ENCODE measurements at places on chromosomes 4 and X.

- DNase-seq: no peak
Measured at GRCh38 chrX:20173856-20174255, 32.2 kb upstream of the EIF1AX start.

- no peak for DNase-seq
Measured at GRCh38 chr4:100985576-100985975, 361.8 kb downstream of the PPP3CA start.

GRCh38 chr4:120902925-120903324, 19.6 kb downstream of the PRDM5 start:
- no peak for DNase-seq

- no peak for DNase-seq
Measured at GRCh38 chrX:49120091-49120490, 3.4 kb downstream of the GPKOW start.

DNA sequence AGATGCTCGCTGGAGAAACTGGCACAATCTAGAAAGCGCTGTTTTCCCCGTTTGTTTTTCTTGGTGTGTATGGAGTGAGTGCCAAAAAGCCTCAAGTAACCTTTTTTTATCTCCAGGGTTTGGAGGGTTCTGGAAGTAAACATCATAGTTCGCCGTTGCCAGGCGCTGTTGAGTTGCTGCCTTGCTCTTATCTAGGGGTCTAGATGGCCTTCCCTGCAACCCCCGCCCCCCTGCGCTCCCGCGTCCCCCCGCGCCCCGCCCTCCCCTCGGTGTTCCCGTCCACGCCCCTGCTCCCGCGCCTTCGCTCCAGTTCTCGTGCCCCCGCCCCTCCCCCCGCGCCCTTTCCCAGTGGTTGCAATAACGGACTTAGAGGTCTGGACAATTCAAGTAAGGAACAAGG, 555 bp upstream of the GCNA start:
- no peak for DNase-seq

DNA sequence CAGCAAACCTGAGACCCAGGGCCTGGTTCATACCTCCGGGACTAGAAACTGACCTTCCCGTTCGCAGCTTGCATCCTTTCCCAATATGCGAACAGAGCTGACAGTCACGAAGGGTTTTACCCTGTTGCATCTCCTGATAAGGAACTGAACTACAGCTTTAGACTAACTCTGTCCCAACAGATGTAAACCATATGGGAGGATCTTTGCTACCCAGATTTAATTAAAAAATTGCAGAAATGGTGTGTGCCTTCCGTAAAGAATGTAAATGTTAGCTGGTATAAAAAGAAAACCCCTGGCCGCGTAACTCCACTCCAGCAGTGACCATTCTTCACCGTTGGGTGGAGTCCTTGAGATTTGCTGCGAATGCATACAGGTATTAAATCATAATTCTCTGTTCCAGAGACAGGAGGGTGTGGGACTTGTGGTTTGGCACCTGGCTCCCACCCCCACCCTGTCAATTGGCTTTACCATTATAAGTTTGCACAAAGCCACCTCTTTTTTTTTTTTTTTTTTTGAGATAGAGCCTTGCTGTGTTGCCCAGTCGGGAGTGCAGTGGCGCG, 40.6 kb upstream of the SORCS2 start:
- DNase-seq: no peak

DNA sequence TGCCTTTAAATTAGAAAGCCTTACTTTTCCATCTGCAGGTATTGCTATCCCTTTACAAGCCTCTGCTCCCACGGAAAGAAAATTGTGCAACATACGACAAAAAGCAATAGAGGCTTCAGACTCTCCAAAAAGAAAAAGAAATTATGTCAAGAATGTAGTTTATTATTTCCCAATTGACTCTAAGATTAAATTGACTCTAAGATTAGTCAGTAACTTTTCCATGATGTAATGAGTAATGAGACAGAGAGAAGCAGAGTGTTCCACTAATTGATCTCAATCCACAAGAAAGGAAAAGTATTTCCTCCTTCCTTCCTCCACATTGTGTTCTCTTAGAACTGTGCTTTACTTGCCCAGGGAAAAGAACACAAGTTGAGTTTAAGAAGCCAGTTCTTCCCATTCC, 345.7 kb upstream of the HS3ST1 start:
- no peak for DNase-seq

DNA sequence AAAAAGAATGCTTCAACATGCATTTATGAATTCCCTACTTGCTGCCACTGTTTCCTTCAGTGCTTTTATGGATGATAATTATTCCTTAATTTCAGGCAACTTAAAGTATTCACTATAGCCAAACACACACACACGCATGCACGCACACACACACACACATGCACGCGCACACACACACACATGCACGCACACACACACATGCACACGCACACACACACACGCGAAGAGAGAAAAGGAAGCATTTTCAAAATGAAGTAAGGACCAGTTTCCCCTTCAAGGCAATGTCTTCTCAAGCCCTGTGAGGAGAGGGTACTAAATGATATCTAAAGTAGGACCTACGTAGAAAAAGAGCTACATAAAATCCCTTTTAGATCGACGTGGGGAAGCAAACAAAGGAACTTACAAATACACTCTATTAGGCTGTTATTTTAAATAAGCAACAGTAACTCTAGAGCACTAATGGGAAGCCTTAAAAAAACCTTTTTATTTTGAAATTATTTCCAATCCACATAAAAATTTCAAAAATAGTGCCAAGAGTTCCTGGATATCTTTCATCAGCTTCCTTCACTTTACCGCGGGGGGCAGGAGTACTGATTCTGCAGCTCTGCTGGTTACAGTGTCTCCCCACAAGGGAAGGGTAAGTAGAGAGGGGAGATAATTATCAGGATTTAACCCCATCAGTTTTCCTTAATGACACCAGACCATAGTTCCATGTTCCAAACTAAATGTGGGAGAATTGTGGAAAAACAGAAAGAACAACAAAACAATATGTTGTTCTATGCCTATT, 13.7 kb downstream of the IRF2 start:
- DNase-seq: no peak

DNA sequence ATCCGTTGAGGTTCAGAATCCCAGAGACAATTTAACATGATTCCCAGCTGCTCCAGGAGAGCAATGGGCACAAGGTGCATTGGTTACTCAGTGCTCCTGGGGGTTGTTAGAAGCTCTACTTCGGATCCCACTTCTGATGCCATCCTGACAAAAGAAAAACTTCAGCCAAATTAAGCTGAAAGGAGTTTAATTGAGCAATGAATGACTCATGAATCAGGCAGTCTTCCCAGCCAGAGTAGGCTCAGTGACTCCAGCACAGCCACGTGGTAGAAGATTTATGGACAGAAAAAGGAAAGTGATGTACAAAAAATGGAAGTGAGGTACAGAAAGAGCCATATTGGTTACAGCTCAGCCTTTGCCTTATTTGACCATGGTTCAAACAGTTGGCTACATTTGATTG, 95.7 kb downstream of the PWWP3B start:
- DNase-seq: no peak

GRCh38 chr4:10302096-10302495, 155.1 kb downstream of the ZNF518B start:
- DNase-seq: no peak

GRCh38 chr4:81891005-81891996, 419.6 kb upstream of the RASGEF1B start:
- no peak for DNase-seq

DNA sequence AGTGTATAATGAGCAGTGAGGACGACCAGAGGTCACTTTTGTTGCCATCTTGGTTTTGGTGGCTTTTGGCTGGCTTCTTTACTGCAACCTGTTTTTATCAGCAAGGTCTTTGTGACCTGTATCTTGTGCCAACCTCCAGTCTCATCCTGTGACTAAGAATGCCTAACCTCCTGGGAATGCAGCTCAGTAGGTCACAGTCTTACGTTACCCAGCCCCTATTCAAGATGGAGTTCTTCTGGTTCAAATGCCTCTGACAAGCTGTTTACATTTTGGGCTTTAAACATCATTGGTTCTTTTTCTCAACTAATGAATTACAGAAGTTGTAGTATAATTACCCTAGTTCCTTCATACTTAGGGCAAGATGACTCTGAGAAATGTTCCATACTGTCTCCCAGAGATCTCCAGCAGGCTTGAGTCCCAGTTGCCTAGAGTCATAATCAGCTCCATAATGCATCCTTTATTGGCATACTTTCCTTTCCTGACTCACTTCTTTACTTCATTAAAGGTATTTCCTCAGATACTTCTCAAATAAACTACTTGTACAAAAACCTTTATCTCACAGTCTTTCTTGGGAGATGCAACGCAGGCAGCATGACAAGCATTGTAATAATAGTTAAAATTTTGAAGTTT, 136.5 kb downstream of the KDM6A start:
- no peak for DNase-seq

GRCh38 chrX:9604111-9604907, 139.5 kb downstream of the TBL1X start:
- no peak for DNase-seq

GRCh38 chr4:90425893-90426292, 298.7 kb downstream of the CCSER1 start:
- DNase-seq: no peak

DNA sequence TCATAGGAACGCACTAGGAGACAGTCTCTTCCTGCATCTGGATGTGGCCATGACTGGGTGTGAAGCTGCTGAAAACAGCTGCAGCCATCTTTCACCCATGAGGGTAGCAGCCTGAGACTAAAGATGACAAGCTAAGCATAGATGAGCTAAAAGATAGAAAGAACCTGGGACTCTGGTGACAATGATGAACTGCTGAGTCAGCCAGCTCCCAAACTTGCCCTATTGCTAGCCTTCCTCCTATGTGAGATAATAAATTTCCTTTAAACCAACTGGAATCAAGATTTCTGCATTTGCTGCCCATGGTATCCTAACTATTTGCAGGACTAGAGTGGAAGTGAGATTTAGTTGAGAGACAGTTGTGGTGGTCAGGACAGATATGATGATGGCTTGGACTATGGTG, 21.0 kb upstream of the PI4K2B start:
- no peak for DNase-seq

GRCh38 chr4:159823743-159824142, 720.9 kb downstream of the RAPGEF2 start:
- no peak for DNase-seq

DNA sequence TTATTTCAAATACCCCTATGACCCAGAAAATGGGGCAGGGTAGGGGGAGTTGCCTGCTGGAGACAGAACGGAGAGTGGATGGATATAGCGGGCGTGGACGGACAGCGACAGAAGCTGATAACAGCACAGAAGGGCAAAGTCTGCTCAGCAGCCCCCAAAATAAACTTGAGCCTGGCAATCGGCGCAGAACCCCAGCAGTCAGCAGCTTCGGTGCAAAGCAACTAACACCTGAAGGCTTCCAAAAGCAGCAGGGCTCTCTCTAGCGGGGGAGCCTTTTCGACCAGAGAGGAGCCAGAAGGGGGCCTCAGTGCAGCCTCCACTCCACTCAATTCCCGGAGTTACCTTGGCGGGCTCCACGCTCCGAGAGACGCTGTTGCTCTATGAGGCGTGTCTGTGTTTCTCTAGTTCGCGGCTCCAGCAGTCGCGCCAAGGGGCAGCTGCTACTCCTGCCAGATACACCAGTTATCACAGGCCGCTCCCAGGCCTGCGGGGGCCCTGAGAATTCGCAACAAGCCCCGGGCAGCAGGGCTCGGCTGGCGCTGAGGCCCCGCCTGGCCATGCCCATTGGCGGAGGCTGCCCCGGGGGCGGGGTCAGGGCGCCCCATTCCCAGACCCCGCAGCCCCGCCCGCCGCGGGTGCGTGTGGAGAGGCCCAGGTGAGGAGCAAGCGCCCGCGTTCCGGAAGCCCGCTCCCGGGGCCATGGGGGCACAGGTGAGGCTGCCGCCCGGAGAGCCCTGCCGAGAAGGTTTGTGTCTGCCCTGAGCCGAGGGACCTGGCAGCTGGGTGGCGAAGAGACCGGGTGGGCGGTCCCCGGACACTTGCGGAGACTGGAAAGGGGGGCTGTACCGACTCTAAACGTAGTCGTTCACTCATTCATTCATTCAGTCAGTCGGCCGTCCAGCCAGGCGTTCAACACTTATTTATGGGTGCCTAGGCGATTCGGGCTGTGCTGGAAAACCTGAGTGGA, at the start of the genes CNGA1 and NIPAL1:
CNGA1 (minus strand) TSS at position 541 of the 967 bp plus-strand sequence. CDS start 63,992 bp downstream, outside the sequence.
NIPAL1 (plus strand) TSS at position 632 of the 967 bp plus-strand sequence; CDS start at position 700, 68 bp downstream.
- DNase-seq: peak; percentile 35

- DNase-seq: no peak
Measured at GRCh38 chr4:61312526-61312925, 112.4 kb downstream of the ADGRL3 start.

DNA sequence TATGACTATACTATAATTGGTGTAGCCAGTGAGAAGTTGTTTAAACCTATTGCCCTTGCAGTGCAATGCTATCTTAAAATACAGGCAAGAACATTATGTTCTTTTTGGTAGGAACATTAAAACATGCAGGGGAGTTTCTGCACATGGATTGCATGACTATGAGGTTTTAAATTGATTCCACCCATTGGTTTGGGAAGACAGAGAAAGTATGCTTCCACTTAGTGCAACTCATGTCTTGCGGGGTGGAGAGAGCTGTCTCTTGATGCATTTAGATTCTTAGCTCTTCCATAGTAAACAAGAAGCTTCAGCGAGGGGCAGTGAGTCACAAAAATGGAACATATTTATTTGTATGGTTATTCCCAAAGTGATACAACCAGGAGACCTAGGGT, 39.5 kb upstream of the RASL11B start:
- DNase-seq: no peak

GRCh38 chrX:14274691-14275090, 245.0 kb upstream of the GEMIN8 start:
- DNase-seq: no peak

DNA sequence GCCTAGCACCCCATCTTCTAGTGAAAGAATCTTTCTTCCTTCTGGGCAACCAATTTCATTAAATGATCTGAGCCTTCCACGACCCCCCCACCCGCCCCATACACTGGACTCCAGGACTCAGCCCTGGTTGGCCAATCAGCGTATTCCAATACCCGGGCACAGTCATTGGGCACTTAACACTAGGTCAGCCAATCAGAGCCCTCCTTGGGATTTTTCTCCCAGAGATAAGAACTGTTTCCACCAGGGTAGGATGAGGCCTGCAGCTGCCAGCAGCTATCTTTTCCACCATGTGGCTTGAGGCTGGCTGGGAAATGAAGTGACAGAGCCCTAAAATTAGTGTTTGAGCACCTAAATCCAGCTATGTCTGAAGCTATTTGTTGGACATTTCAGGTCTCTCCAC, 418.8 kb downstream of the BCOR start:
- DNase-seq: no peak

DNA sequence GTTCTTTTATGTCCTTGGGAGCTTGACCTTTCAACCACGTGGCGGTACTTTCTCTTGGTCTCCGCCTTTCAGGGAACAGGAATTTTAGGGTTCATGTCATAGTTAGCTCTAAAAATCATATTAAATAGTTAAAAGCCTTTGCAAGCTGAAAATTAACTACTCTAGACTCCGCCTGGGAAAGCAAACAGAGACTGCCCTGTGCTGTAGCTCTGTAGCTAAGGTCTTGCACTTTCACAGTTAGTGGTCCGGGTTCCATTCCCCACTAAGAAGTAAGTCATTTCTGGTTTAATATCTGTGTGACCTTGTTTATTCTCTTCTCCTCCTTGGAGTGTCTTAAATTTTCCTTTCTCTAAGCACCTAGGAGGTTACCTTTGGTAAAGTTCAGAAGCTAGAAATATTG, 118.2 kb downstream of the PHF8 start:
- no peak for DNase-seq

Data from iPS DF 19.7 (cell line).